ENCODE measurements at places on chromosomes 6 and 20. TPM values are rescaled to one million over a fixed set of nuclear protein-coding genes. Genes with fewer than 3 reads are reported as not detected.
A peak's percentile ranks its signal among the peaks of the same experiment; 100 is the strongest.

DNA sequence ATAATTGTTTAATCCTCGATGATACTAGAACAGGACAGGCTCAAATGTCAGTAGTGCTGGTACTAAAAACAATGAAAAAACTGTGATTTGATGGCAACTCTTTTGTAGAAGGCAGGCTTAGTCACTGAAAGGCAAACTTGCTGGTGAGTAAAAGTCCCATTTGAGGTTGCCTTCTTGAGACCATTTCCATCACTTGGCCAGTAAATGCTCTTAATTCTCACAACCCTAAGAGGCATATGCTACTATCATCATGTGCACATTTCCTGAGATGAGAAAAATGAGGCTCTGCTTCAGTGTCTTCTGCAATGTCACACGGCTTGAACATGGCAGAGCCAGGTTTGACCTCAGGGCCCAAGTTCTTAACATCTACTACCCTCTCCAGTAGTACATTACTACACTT, 9.9 kb downstream of the AKIRIN2 start:
- DNase-seq, result no peak

DNA sequence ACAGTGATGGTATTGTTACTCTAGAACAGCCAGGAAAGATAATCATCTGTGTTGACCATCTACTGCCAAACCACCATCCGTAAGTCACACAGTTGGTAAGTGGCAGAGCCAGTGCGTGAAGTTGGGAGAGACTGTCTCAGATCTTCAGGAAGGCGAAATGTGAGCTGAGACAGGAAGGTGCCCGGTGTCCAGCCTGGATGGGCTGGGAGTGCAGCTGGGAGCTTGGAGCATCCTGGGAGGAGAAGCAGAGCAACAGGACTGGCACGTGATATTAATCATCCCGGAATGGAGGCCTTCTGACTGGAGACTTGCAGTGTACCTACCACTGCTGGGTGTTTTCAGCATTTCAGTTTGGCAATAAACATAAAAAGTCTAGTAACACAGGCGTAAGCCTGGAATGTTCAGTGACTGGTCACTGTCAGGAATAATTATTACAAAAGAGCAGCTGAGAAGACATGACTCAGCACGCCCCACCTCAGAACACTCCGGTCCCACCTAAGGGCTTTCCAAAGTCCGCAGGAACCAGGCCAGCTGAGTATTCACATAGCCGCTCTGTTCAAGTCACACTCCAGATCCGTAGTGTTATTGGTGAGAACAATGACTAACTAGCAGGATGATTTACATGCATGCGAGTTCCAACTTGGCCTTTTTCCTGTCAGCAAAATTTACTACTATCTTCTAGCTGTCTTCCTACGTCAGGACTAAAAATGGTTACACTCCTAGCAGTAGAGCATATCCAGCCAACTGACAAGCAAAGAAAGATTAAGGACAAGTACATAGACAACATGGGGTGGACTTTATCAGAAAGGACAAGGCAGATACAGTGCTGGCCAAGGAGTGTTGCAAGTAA, 45.1 kb upstream of the PNRC1 start:
- DNase-seq, result peak; percentile 77

The MOXD1 gene
- 6.1 TPM for total RNA-seq

DNA sequence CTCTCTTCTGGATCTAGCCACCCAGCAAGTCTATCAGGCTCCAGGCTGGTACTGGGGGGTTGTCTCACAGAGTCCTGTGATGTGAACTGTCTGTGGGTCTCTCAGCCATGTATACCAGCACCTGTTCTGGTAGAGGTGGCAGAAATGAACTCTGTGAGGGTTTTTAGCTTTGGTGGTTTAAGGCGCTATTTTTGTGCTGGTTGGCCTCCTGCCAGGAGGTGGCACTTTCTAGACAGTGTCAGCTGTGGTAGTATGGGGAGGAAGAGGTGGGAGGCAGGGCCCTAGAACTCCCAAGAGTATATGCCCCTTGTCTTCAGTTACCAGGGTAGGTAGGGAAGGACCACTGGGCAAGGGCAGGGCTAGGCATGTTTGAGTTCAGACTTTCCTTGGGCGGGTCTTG, 75.8 kb downstream of the SNAP91 start:
- DNase-seq, result no peak

The ASIP gene
- not detected for total RNA-seq

DNA sequence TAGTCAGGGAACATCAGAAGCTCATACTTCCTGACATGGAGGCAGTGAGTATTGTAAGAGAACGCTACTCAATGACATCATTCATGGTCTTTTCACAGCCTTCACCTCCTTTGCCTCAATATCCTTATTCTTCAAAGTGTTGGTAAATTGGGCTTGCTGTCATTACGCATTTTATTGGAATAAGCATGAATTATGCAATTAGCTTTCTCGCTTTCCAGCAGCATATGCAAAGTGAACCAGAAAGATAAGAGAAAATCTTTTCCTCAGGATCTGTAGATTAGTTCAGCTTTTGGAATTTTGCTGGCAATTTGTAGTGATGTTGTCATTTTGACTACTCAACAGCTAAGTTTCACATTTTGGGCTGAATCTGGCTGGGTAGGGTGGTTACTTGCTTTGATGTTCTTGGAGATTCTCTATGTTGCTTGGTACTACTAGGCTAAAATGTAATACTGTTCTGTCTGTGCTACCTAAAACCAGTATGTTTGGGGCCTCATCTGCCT, 1012.1 kb downstream of the KIF16B start:
- DNase-seq, result no peak

DNA sequence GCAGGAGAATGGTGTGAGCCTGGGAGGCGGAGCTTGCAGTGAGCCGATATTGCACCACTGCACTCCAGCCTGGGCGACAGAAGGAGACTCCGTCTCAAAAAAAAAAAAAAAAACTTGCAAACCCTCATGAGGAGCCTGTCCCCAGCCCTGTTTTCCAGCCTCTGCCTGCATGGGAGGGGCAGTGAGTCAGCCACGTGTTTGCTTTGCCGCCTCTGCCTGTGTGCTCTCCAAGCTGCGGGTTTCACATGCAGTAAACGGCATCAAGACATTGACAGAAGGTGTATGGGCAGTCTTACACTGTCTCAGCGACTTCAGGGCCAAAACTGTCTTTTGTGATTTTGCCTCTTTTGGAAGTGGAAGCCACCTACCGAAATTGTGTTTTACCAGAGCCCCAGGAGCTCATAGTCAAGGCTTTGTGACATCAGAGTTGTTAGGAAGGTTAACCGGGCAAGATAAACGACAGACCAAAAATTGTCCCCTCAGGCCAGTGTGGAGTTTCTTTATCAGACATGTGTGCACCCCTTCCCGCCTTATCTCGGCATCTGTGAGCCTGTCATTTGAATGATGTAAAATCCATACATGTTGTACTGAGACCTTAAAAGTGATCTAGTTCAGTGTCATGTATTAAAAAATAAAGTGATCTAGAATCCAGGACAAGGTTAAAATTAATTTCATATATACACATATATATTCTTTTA, 52.9 kb downstream of the RPP40 start:
- DNase-seq, result peak; percentile 30

The ZFP57 gene
- total RNA-seq, result not detected

DNA sequence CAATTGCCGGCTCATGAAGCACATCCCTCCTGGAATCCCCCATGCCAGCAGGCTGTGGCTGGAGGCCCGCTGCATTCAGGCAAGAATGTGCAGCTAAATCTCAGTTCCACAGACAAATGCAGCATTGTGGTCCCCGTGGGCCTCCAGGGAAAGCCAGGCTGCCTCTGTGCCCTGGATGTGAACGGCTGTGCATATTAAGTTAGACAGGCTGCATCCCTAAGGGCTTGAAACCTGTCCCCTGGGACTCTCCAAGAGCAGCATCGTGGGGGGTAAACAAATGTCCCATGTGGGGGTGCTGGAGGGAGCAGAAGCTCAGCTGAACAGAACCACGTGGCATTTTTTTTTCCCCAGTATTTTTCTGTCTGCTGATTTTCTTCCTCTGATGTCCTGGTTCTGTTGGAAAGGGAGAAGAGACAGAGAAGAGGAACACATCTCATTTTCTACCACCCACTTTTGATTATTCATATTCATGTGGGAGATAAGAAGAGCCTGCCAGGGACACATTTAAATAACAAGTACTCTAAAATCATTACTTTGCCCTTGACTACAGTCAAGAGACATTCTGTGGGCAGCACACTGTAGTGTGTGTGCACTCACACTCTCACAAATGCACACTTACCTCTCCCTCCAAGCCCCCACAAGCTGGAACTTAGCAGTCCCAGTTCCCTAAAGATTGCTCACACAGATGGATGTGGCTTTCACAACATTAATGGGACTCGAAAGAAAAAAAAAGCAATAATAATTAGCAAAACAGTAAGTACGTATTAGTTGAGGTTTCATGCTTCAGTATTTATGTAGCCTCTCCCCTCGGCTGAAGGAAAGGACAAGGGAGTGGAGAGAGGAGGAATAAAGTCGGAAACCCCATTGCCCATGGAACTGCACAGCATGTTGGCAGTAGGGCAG, 16.9 kb downstream of the GFOD1 start:
- DNase-seq, result no peak

GRCh38 chr6:35264550-35265274, 5.2 kb downstream of the ZNF76 start:
- DNase-seq, result no peak

DNA sequence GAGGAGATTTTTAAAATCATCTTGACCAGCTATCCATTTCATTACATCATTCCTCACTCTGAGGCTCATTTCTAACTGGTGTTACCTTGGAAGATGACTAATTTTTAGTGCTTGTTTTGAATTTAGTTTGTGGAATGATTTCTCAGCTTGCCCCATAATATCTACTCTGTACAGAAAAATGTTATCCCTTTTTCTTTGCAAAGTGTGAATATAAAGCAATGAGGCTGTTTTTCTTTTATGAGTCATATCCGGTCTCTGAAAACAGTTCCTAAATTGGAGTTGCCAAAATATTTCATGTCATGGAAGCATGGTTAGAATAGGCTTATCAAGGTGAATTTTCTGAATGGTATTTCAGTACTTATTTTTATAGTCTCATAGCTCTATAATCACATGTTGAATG, 43.8 kb downstream of the FUT9 start:
- DNase-seq, result peak; percentile 70

GRCh38 chr20:21126581-21126870, 644 bp downstream of the KIZ start:
- no peak for DNase-seq

DNA sequence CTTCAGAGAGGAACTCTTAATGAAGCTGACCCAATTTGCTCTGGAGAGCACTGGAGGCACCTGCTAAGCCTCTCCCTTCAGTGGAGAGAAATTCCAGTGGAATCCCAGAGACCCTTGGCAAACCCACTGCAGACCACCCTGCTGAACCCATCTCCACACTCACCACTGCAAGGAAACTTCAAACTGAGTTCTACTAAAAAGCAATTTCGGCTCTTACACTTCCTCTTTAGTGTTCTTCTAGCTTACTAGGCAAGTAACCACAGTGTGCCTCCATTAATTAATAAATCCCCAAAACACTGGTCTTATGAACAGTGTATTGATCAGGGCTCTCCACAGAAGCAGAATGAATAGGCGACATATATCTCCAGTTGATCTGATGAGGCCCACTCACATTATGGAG, 43.0 kb upstream of the HLA-E start:
- DNase-seq, result no peak

The TP53TG5 gene
- total RNA-seq, result not detected

DNA sequence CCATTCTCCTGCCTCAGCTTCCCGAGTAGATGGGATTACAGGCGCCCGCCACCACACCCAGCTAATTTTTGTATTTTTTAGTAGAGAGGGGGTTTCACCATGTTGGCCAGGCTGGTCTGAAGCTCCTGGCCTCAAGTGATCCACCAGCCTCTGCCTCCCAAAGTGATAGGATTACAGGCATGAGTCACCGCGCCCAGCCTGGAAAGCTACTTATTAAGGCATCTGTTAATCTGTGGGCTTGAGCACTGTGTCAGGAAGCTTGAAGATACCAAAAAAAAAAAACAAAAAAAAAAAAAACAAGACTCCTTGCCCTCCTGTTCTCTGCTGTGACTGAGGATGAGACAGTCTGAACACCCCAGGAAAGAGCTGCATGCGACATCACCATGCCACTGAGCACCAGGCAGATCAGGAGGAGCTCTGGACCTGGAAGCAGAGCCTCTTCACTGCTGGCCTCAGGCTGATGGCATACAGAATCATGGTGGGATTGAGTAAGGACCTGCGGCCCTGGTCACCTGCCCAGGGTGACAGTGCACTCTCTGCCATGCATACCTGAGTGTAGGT, 166.5 kb upstream of the SNX9 start:
- DNase-seq, result peak; percentile 80

- DNase-seq, result no peak
These were observed 86.6 kb downstream of the HFE start for GRCh38 chr6:26173836-26174145.

The RIPOR3 gene
- total RNA-seq, result not detected

The BANF2 gene
- not detected for total RNA-seq

The LGSN gene
- total RNA-seq, result not detected

DNA sequence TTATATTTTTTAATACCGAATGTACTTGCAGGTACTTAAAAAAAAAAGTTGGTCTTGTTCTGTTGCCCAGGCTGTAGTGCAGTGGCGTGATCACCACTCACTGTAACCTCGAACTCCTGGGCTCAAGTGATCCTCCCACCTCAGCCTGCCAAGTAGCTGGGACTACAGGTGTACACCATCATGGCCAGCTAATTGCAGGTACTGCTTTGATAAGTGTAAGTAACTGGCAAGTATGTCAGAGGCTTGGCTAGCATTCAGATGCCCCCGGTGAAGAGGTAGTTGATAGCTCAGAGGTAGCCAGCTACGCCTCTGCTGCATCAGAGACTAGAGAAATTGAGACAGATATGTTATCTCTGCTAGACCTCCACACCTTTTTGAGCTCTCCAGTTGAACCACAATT, 40.5 kb downstream of the BTBD9 start:
- no peak for DNase-seq

GRCh38 chr6:141415896-141416295, 716.8 kb upstream of the GJE1 start:
- DNase-seq, result peak; percentile 3

DNA sequence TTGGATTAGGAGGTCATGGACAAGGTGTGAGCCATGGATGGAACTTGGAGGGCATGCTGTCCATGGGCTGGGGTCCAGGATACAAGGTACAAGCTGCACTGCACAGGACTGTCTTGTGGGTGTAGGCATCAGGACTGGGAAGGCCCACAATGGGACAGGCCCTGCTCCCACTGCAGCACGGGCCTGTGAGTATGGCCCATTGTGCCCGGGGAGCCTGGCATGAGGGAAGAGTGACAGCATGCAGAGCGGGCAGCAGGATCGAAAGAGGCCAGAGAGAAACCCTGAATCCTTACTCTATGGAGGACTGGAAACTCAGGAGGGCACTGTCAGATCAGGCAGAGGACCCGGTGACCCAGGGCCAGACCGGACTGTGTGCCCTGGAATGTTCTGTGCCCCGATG, 211.3 kb downstream of the PREX1 start:
- DNase-seq, result no peak

The C6orf58 gene
- total RNA-seq, result 0.10 TPM

DNA sequence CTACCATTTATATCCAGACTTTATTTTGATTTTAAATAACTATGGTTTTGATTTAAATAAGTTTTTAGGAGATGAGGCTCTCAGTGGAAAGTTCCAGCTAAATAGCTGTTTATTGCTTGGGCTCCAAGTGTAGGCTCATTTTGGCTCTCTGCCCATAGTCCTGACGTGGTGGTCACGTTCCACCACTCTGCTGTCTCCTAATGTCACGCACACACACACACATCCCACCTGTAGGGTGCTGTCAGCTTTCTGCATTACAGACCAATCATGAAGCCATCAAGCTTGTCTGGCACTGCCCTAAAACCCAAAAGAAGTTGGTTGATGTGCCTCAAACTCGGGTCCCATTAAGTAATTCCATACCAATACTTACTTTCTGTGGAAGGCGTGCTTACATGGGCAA, 45.4 kb downstream of the PANK2 start:
- DNase-seq, result no peak

Measured in HT1080 (cell line).